ENCODE measurements at places on chromosomes 6 and 20.
A peak's percentile ranks its signal among the peaks of the same experiment; 100 is the strongest.

DNA sequence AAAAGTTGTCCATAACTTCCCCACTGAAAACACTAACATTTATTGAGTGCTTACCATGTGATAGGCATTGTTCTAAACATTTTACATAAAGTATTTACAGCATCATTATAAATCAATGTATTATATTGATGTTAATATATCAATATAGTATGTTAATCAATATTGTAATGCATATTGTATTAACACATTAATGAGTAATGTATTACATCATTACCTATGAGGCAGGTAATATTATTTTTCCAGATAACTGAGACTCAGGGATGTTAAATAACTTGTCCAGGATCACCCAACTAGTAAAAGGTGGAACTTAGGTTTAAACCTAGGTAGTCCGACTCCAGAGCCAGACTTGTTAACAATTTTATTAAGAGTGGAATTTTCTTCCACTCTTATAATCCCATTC lies 12.2 kb upstream of the TREM2 start:
- no peak overlapping the region for H3K4me3 ChIP-seq
- no peak for DNase-seq
- H3K27ac ChIP-seq = no peak overlapping the region
- no peaks in the 10 kb centered on the region for H3K4me1 ChIP-seq
- H3K27me3 ChIP-seq = peaks cover 3% of the 10 kb centered on the region

GRCh38 chr6:70667256-70667710 lies 400 bp upstream of the SMAP1 start:
- peak overlapping the region; percentile 86 for H3K27ac ChIP-seq
- H3K27me3 ChIP-seq = no peaks in the 10 kb centered on the region
- H3K4me3 ChIP-seq = peak overlapping the region; percentile 97
- no peaks in the 10 kb centered on the region for H3K36me3 ChIP-seq

DNA sequence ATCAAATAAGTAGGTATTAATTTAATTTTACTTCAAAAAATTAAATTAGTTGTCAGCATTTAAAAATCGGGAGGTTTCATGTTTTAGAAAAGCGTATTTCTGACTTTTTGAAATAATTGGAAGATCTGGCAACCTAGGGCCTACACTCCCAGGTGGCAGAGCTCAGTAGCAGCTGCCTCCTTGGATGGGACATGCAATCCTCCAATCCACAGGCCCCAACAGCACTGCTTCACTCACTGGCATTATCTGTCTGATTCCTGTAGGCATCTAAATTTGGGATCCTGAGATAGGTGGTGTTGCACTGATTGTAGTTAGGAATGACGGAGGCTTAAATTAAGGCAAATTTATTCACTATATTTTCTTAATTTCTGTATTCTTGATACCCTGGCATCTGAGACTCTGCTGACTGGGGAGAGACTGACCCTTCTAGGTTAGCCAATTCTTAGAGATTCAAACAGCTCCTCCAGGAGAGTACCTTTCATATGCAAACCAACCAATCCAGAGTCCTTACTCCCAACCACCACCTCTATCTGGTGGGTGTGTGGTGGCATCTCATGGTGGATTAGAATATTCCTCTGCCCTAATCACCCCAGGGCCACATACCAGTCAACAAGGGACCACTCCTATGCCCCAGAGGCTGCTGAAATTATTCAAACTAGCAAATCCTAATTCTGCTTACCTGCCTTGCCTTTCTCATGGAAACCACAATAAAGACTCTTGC lies 146.6 kb upstream of the GLP1R start:
- H3K4me1 ChIP-seq = no peaks in the 10 kb centered on the region
- no peaks in the 10 kb centered on the region for H3K27me3 ChIP-seq
- H3K27ac ChIP-seq = no peak overlapping the region
- no peaks in the 10 kb centered on the region for H3K36me3 ChIP-seq
- no peak overlapping the region for H3K4me3 ChIP-seq

DNA sequence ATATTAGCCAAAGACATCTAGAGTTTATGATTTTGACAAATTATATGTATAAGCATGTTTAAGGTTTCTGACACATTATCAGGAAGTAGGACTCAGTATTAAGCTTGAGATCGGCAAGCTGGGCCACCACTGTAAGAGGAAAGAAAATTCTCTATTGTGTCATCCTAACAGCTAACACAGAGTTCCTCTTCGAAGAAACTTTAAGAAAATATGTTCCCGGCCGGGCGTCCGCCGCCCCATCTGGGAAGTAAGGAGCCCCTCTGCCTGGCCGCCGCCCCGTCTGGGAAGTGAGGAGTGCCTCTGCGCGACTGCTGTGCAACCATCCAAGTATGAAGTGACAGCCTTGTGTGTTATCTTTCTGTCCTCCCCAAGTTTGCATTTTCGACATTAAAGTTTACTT lies 23.0 kb downstream of the USP49 start:
- no peak overlapping the region for H3K4me3 ChIP-seq
- DNase-seq = no peak
- H3K36me3 ChIP-seq = peaks cover 8% of the 10 kb centered on the region
- H3K4me1 ChIP-seq = no peaks in the 10 kb centered on the region

GRCh38 chr6:147078602-147079001 lies 125.6 kb upstream of the STXBP5 start:
- no peaks in the 10 kb centered on the region for H3K36me3 ChIP-seq
- H3K4me1 ChIP-seq = no peaks in the 10 kb centered on the region
- DNase-seq = no peak
- no peak overlapping the region for H3K4me3 ChIP-seq

DNA sequence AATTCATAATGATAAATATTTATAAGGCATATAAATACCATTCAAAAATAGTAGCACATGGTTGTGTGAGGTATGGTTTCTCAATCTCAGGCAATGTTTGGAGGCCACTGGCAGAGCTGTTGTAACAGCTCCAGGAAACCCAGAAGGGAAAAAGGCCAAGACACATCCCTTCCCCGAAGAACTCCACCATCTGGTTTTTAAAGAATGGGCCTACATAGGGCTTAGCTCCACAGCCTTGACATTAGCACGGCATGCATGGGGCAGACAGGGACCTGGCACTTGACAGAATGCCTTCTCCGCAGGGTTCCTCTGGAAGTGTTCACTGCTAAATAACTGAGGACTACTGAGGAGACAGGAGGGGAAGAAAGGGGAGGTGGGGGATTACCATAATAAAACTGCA lies 16.1 kb upstream of the FOXO3 start:
- no peak overlapping the region for H3K4me3 ChIP-seq
- no peak overlapping the region for H3K27ac ChIP-seq
- H3K36me3 ChIP-seq = no peaks in the 10 kb centered on the region
- no peak for DNase-seq
- no peaks in the 10 kb centered on the region for H3K27me3 ChIP-seq
- H3K4me1 ChIP-seq = no peaks in the 10 kb centered on the region

DNA sequence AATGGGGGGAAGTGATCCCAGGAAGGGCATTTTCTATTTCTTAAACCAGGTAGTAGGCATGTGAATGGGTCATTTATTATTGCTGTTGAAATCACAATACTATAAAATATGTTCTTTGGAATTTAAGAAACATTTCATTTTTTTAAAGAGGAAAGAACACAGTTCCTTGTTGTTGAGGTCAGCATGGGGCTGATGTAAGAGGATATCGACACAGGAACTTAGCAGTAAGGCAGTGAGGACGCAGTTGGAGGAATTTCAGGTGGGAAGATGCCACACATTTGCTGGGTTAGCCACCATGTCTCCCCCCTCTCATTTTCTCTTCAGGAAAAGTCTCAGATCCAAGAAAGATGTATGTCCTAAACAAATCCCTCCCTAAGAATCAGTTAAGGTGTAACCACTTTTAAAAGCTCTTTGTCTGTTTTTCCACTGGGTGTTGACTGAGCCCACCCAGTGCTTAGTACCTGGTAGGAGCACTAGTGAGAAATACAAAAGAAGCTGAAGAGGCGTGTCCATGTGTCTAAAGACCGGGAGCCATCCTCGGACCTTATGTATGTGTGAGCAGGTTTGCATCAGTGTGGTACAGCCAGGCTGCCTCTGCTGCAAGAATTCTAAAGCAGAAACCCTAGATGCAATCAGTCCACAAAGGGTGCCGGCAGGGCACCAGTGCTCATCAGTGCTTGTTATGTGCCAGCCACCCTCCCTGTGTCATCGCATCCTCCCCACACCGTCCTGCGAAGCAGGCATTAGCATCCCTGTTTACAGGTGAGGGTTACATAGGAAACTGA lies 98.9 kb downstream of the TCP11 start:
- peak overlapping the region; percentile 93 for H3K27ac ChIP-seq
- peaks cover 89% of the 10 kb centered on the region for H3K4me1 ChIP-seq
- H3K4me3 ChIP-seq = no peak overlapping the region

DNA sequence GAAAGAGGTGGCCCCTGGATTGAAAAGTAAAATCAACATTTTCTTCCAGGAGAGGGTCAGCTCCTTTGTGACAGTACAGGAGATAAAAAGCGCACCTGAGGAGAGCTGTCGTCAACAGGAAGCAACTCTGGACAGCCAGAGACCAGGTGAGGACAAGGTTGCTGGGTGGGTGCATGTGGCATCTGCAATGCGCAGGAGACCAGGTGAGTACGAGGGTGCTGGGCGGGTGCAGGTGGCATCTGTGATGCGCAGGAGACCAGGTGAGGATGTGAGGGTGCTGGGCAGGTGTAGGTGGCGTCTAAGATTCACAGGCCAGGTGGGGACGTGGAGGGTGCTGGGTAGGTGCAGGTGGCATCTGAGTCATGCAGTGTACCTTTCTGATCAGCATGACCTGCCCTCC lies 38.4 kb downstream of the WDR27 start:
- no peaks in the 10 kb centered on the region for H3K36me3 ChIP-seq
- H3K27ac ChIP-seq = no peak overlapping the region
- DNase-seq = no peak
- H3K4me1 ChIP-seq = no peaks in the 10 kb centered on the region

DNA sequence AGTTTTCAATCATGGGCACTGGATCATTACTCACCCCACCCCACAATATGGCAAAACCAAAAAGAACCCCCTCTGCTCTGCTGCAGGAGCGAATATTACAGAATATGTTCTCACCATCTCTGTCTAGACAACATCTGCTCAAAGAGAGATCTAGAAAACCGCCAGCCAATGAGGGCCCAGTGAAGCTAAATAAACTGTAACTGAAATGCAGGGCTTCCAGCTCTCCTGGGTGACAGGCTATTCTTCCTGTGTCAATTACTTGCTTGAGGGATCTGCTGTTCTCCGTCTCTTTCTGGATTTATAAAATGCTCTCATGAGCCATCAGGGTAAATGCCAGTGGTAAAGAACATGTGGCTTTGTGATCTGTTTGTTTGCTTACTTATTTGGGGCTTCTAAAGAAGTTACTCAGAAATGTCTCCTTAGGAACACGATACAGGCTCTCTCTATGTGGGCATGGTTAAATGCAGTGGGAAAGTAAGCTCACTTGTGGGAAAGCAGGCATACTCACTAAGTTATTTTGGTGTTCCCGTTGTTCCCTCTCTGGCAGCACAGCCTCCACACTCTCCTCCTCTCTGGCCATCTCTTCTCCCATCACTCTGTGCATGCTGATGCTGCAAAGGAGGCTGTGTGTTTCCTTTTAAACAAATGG lies 44.8 kb downstream of the TTI1 start:
- H3K4me3 ChIP-seq = no peak overlapping the region
- H3K4me1 ChIP-seq = peaks cover 55% of the 10 kb centered on the region
- no peak for DNase-seq
- H3K27ac ChIP-seq = peak overlapping the region; percentile 44

- peaks cover 27% of the 10 kb centered on the region for H3K4me1 ChIP-seq
- no peaks in the 10 kb centered on the region for H3K27me3 ChIP-seq
- H3K36me3 ChIP-seq = peaks cover 15% of the 10 kb centered on the region
- H3K27ac ChIP-seq = peak overlapping the region; percentile 55
- no peak overlapping the region for H3K4me3 ChIP-seq
- DNase-seq = no peak
These were observed 34.5 kb downstream of the PLCG1 start for GRCh38 chr20:41171736-41172295.

GRCh38 chr6:14917109-14917910 lies 328.6 kb upstream of the JARID2 start:
- H3K36me3 ChIP-seq = no peaks in the 10 kb centered on the region
- no peak for DNase-seq
- H3K27me3 ChIP-seq = no peaks in the 10 kb centered on the region
- H3K4me3 ChIP-seq = no peak overlapping the region
- no peak overlapping the region for H3K27ac ChIP-seq

DNA sequence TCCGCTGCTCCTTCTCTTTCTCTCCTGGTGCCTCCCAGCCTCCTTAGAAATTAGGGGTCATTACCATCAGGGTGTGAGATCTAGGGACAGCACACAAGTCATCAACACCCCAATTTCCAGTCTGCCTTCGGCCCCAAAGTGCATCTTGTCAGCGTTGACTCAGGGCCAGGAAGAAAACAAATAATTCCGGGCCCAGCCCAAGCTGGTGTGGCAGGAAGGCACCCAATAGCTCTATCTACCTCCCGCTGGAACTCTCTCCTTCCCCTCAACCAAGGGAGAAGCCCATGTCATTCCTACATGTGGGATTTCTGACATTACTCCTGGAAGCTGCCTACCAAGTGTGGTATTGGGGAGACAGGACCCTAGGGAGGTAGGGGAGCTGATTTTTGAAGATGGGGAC lies 11.5 kb upstream of the C6orf132 start:
- H3K4me1 ChIP-seq = no peaks in the 10 kb centered on the region
- H3K27me3 ChIP-seq = no peaks in the 10 kb centered on the region
- no peak for DNase-seq
- no peaks in the 10 kb centered on the region for H3K36me3 ChIP-seq

DNA sequence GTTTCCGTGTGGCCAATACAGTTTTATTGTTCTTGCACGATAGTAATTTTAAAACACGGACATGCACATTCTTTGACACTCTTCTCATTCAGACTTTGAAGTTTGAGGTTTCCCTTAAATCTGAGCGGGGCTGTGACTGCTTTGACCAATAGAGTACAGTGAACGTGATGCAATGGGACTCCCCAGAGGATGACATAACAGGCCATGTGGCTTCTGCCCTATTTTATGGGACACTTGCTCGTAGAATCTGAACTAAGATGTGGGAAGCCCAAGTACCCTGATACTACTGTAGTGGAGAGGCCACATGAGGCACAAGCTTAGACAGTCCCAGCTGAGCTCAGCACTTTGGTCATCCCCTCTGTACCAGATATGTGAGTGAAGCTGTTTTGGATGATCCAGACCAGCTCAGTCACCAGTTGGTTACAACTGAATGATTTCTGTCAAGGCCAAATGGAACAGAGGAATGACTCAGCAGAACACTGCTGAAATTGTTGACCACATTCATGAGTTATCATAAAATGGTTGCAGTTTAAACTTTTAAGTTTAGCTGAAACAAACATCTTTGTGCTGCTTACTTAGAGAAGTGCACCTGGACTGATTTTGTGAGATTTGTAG lies 279.4 kb downstream of the RFPL4B start:
- H3K27ac ChIP-seq = no peak overlapping the region
- no peaks in the 10 kb centered on the region for H3K4me1 ChIP-seq
- H3K27me3 ChIP-seq = no peaks in the 10 kb centered on the region
- H3K4me3 ChIP-seq = no peak overlapping the region
- DNase-seq = no peak

DNA sequence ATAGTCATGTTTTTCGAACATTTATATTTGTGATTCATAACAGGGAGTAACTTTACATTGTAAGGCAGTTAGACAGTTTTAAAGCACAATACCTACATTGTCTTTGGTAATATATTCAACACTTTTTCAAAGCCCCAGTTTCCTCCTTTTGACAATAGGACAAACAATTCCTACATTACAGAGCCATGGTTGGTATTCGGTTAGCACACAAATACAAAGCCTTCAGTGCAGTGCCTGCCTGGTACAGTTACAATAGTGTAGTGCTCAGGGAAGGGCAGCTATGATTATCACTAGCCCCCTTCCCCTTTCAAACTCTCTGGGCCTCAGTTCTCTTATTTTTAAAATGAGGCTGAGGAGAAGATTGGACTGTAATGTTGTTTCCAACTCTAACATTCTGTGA lies 207.8 kb downstream of the TPBG start:
- H3K36me3 ChIP-seq = no peaks in the 10 kb centered on the region
- no peak overlapping the region for H3K4me3 ChIP-seq
- H3K27me3 ChIP-seq = no peaks in the 10 kb centered on the region
- no peak for DNase-seq
- H3K4me1 ChIP-seq = no peaks in the 10 kb centered on the region

Data from tibial nerve (tissue), 4 donors.